ENCODE measurements at places on chromosomes 1 and 21.

- no peak for DNase-seq
Observed at GRCh38 chr1:3803905-3804626, 7.8 kb upstream of the LRRC47 start.

- no peak for DNase-seq
Observed at GRCh38 chr21:38760017-38760761, 45.5 kb upstream of the ETS2 start.

DNA sequence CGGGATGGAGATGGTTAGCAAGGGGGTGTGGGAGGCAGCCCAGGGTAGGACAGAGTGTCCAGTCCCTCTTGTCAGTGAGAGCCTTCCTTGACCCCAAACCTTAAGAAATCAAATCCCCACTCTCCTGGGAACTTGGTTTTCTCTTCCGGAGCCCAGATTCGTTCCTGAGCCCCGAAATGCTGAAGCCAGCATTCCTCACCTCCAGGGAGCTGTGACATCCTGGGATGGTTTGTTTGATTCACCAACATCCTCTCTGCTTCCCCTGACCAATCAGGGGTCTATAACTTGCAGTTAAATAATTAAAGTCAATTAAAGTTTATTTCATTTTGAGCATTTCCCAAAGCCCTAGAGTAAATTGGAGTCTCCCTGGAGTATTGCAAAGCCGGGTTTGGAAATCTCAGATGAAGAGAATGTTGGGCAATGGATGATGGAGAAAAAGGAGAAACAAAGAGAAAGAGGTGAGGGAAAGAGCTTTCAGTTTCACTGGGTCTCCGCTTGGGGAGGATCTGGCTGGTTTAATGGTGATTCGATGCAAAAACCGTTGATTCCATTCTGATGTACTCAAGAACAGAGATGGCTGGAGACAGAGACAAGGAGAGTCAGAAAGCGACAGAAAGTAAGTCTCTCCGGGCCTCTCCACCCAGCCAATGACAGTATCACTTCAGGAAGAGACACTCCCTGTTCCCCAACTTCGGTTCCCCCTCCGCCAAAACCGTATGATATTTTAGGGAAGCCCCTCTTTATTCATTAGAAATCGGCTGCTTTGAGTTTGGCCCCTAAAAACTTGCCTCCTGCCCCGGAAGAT is 12.8 kb upstream of the ALX3 start:
- no peak for DNase-seq

DNA sequence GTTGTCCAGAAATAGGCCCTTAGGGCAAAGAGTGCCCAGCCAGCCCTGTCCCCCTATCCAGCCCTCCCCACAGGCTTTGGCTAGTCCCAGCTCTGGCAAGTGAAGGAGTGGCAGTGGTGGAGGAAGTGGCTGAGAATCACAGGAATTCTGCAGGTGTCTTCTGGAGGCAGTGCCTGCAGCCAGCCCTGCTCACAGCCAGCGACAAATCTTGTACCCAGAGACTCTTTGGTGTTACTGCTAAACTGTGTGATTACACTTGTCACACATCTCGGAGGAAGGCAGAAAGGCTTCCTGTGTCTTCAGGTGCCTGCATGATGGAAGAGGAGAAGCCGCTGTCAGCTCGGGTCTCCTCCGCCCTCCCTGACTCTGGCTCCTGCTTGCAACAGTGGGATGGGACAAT is 71.6 kb upstream of the GRIK3 start:
- no peak for DNase-seq

DNA sequence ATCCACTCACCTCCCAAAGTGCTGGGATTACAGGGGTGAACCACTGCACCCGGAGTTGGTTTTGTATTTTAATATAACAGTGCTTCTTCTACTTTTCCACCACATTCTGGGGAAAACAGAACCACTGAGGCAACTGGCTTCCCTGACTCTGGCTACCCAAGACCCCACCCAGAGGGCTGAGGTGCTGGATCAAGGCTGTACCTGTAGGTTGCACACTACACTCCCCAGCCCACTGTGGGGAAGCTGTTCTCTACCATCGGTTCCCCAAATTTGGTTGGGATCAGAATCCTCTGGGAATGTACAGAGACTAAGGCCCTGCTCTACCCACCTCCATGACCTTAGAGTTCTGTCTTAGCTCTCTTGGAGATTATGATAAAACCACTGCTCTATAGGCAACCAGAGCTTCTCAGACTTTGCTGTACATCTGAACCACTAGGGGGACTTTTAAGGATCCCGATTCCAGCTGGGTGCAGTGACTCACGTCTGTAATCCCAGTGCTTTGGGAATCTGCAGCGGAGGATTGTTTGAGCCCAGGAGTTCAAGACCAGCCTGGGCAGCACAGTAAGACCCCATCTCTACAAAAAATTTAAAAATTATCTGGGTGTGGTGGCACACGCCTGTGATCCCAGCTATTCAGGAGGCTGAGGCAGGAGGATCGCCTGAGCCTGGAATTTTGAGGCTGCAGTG is 51.6 kb downstream of the GNG4 start:
- DNase-seq, result no peak

DNA sequence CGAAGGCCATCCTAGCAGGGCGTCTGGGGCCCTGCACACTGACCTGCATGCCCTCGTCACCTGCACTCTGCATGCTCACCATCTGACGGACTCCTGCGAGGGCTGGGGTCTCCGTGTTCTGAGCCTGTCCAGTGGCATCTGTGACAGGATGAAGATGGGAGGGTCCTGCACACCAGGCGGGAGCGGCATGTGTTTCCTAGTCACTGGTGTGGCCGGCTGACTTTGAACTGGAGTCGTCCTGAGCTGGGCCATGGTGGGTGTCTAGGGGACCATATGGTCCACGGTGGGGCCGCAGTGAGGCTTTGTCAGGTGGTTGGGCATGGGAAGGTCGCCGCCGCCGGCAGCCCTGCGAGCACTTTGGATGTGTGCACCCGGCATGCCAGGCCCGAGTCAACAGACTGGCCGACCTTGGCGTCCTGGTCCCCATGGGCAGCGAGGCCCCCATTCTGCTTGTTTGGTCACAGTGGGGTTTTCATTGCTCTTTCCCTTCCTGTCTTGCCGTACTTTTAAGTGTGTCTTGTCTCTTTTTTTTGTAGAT is 16.7 kb upstream of the DIP2A start:
- no peak for DNase-seq

- no peak for DNase-seq
Observed at GRCh38 chr1:53459321-53460175, at the start of gene DMRTB1. DMRTB1 (plus strand) TSS chr1:53459399; CDS start chr1:53459454, 55 bp downstream.

- DNase-seq, result no peak
Observed at GRCh38 chr1:244952280-244952933, 88.1 kb upstream of the HNRNPU start.

- DNase-seq, result no peak
Observed at GRCh38 chr1:78683079-78683478, 33.4 kb downstream of the IFI44 start.

DNA sequence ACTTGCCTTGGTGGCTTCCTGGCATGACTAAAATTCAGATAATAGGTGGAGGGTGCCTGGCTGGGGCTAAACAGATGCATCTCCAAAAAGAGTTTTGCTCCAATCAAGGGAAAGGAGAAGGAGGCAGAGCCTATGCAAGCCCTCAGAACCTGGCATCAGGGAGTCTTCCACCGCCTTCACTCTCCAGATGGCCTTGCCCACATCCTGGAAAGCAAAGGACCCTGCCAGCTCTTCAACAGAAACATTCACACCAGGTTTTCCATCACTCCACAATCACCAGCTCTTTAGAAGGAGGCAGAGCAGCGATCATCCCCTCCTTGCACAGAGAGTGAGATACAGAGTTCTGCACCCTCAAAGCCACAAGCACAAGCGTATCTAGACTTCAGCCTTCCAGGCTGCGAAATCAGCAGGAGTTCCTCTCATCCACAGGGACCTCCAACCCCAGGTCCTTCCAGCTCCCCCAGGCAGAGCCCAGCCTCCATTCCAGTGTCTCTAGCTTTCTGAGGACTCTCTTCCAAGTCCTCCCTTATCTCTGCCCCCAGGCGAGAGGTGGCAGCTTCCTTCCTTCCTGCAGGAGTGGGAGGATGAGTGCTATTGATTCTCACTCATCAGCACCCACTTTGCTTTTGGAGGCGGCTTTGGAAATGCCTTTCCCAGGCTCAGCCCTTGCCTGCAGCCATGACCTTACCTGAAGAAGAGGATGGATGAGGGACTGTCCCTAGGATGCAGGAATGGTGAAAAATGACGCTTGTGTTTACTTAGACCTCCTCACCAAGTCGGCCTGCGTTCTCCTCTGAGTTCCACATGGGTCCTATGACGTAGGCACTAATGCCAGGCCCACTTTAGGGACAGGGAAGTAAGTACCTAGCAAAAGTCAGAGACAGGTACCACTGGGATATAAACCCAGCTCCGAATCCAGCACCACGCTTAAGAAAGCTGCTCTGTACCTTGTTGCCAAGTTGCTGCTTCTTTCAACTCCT is 75.4 kb downstream of the RIPK4 start:
- DNase-seq, result no peak

- DNase-seq, result no peak
Observed at GRCh38 chr1:170537798-170538503, 6.0 kb downstream of the GORAB start.

DNA sequence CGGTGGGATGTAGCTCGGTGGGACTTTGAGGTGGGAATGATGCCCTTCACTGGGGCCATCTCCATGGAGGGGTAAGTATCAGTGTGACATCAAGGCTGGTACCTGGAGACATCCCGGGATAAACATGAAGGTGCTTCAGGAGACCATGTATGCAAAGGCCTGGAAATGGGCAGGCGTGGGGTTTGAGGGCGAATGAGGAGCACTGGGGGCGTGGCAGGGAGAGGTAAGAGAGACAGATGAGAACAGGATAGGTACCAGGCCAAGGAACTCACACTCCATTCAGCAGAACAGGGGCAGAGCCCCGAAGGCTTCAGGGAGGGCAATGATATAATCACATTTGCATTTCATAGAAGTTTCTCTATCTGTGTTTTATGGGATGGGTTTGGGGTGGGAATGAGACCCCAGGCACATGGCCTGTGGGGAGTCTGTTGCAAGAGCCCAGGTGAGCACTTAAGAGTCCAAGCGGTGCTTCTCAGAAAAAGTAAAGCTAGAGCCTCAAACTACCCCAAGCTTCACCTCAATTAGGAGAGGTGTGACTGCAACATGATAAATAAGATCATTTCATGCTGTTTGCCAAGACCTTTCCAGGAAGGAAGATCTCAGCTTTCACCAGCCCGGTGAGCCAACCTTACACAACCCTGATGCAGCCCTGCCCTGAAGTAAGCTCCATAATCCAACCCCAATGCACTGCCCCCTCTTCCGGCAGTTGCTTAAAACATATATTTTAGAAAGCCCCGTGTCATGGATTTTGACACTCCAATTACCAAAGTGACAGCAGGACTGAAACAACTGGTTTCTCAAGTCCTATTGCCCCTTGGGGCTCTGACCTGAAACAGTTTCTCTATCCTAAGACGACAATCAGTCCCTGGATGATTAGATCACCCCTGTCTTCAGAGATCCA is 7.4 kb downstream of the S100A9 start:
- no peak for DNase-seq

GRCh38 chr21:34129039-34129891 is 55.9 kb downstream of the MRPS6 start:
- peak; percentile 56 for DNase-seq

DNA sequence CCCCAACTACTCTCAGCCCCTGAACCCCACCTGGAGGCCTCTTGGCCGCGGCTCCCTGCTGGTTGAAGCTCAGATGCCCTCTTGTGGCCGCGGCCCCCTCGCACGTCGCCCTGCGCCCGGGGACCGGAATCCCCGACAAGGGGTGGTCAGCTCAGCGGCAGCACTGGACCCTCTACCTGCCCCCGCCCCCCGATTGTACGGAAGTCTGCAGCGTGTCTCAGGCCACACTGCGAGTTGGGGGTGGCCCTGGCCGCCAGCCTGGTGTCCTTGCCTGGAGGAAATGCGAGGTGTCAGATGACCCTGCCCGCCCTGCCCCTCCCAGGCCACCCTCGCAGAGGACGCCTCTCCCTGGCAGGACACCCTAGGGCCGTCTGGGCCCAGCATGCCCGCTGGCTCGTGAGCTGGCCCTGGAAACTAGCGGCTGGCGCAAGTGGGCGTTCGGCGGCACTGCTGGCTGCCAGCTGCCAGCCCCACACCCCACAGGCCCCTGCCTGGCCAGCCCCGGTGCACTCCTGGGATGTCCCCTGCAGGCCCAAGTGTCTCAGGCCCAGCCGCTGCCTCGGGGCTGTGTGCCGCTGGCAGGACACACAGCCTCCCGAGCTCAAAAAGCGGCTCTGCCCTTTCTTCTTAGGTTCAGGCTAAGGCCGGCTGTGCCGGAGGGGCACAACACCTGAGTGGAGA is 60.8 kb downstream of the EDN2 start:
- DNase-seq, result no peak

DNA sequence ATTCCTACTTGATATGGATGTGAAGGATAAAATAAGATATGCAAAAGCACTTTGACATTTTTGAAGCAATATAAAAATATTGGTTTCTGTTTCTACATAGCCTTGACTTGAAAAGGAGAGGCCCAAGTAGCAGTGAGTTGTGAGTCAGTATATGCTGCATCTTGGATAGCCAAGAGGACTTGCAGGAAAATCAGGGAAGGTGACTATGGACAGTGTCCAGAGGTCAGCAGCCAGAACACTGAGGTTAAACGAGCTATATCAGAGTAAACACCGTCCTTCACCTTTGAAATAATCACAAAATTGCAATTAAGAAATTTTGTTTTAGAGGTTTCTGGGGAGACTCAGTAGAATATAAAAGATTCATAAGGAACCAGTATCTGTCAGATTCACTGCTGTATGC is 6.6 kb upstream of the AMPD1 start:
- no peak for DNase-seq

DNA sequence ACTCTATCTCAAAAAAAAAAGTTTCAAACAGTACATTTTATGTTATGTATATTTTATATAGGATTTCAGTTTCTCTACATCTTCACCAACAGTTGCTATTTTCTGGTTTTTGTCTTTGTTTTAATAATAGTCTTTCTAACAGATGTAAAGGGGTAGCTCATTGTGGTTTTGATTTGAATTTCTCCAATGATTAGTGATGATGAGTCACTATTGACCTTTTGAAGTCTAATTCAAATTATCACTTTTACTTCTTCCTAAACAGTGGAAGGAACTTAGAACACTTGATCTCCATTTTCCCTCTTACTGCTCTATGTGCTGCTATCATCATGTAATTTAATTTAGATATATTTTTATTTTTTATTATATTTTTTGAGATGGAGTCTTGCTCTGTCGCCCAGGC is 31.7 kb upstream of the SHCBP1L start:
- DNase-seq, result no peak

- no peak for DNase-seq
Observed at GRCh38 chr1:236938760-236939159, 65.5 kb downstream of the MT1HL1 start.

GRCh38 chr1:99662539-99663080 is 16.7 kb downstream of the PALMD start:
- DNase-seq, result no peak

Measured in central memory CD4-positive, alpha-beta T cell (primary cell).